Mesenchymal stem cell (in vitro differentiated cells and primary cell): ENCODE measurements at places on chromosomes 7 and 10.

- H3K27ac ChIP-seq = no peak overlapping the region
- H3K4me1 ChIP-seq = peaks cover 3% of the 10 kb centered on the region
- H3K27me3 ChIP-seq = no peaks in the 10 kb centered on the region
- H3K36me3 ChIP-seq = peaks cover 24% of the 10 kb centered on the region
- H3K4me3 ChIP-seq = no peak overlapping the region
These were observed 6.7 kb upstream of the PILRA start for GRCh38 chr7:100366411-100367250.

- H3K27me3 ChIP-seq = no peaks in the 10 kb centered on the region
- no peak for DNase-seq
- H3K27ac ChIP-seq = no peak overlapping the region
- H3K36me3 ChIP-seq = no peaks in the 10 kb centered on the region
- H3K4me1 ChIP-seq = no peaks in the 10 kb centered on the region
- no peak overlapping the region for H3K4me3 ChIP-seq
These were observed 229.5 kb upstream of the RHOBTB1 start for GRCh38 chr10:61173450-61173849.

GRCh38 chr10:25547382-25547781, 372.6 kb downstream of the GPR158 start:
- no peak overlapping the region for H3K27ac ChIP-seq
- no peaks in the 10 kb centered on the region for H3K36me3 ChIP-seq
- no peaks in the 10 kb centered on the region for H3K4me1 ChIP-seq
- H3K27me3 ChIP-seq = no peaks in the 10 kb centered on the region

DNA sequence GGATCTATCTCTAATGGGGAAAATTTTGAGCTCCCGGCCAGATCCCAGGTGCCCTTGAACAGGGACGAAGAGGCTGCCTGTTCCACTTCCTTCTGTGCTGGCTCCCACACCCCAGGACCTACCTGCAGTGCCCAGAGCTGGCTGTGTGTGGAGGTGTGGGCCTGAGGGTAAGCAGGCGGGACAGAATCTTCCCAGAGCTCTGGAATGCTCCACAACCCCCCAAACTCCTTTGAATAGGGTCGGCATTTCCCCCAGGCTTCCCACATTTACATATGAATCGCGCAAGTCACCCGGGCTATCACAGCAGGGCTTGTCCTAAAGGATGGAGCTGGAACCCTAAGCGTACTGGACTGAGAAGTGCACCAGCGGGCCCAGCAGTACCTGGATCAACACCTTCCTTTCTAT, 95.9 kb downstream of the DNMBP start:
- H3K4me3 ChIP-seq = no peak overlapping the region
- H3K27me3 ChIP-seq = no peaks in the 10 kb centered on the region
- peak overlapping the region; percentile 21 for H3K27ac ChIP-seq

GRCh38 chr7:44998153-44998871, 1.7 kb upstream of the CCM2 start:
- no peak for DNase-seq
- H3K36me3 ChIP-seq = peaks cover 4% of the 10 kb centered on the region
- H3K27me3 ChIP-seq = no peaks in the 10 kb centered on the region
- peaks cover 4% of the 10 kb centered on the region for H3K4me1 ChIP-seq
- no peak overlapping the region for H3K4me3 ChIP-seq

GRCh38 chr10:118002581-118002980, 44.2 kb downstream of the RAB11FIP2 start:
- no peaks in the 10 kb centered on the region for H3K4me1 ChIP-seq
- H3K27me3 ChIP-seq = no peaks in the 10 kb centered on the region
- DNase-seq = peak; percentile 42
- H3K27ac ChIP-seq = no peak overlapping the region
